ENCODE measurements at places on chromosomes 16 and 17. TPM values are rescaled to one million over a fixed set of nuclear protein-coding genes. Genes with fewer than 3 reads are reported as not detected.

The KRT33B gene
- total RNA-seq = not detected

The SAMD14 gene
- total RNA-seq = not detected

The ZNF594 gene
- 1.9 TPM for total RNA-seq

The NECAB2 gene
- total RNA-seq = 3.6 TPM

The VWA3A gene
- 0.12 TPM for total RNA-seq

The ADGRG3 gene
- not detected for total RNA-seq

The PIPOX gene
- total RNA-seq = not detected

GRCh38 chr17:17750881-17751280, 69.6 kb downstream of the RAI1 start:
- no peak for DNase-seq

- DNase-seq = peak; percentile 70
These were observed 76.3 kb downstream of the KSR1 start for GRCh38 chr17:27532269-27533263.

DNA sequence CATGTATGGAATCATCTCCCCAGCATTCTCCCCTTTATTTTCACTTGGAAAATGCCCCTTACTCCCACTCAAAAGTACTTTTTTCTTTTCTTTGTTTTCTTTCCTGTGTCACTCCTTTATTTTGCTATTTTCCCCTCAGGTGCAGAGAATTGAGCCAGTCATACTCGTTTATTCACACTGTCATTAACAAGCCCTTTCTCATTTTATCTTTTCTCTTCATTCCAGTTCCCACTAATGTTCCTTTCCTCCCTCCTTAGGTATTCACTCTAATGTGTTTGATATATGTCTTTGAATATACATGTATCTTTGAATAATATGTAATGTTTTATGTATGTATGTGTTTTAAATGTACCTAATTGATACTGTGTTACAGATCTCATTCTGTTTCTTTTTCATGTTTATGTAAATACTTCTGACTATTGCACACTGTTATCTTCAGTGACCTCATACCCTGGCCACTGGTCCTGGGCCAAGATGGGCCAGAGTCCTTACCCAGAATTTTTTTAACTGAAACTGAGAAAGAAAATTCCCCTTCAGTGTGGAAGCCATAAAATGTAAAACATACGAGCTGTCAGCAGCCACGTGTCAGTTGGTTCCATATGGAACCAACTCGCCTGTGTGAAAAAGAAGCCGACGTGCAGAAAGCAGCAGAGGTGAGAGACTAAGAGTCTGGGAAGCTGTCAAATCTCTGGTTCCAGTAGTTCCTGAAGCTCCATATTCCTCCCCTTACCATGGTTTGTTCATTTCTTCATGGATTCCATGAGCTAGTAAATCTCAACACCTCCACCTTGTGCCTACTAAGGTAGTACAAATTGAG, 5.8 kb downstream of the SRR start:
- no peak for DNase-seq

- DNase-seq = no peak
These were observed 3.3 kb downstream of the HOXB1 start for GRCh38 chr17:48527547-48527932.

DNA sequence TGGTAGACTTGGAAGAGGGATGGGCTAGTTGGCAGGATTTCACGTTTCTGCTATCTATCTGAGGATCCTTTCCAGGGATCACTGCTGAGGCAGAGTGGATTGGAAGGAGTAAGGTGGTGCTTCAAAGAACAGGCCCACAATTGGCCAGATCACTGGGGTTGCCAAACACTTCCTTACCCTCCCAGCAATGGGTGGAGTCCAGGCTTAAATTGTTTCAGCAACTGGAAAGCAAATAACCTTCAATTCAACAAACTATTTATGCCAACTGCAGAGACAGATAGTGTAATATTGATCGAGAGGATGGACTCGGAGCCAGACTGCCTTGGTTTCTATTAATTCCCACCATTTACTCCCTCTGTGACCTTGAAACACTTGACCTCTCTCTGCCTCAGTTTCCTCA, 2.1 kb downstream of the ARRB2 start:
- DNase-seq = peak; percentile 15

- no peak for DNase-seq
These were observed 30.8 kb downstream of the CDIP1 start for GRCh38 chr16:4507588-4508345.

GRCh38 chr16:49556606-49557446, 183.2 kb downstream of the C16orf78 start:
- DNase-seq = no peak

GRCh38 chr16:57514791-57515600, 21.4 kb downstream of the CCDC102A start:
- no peak for DNase-seq

DNA sequence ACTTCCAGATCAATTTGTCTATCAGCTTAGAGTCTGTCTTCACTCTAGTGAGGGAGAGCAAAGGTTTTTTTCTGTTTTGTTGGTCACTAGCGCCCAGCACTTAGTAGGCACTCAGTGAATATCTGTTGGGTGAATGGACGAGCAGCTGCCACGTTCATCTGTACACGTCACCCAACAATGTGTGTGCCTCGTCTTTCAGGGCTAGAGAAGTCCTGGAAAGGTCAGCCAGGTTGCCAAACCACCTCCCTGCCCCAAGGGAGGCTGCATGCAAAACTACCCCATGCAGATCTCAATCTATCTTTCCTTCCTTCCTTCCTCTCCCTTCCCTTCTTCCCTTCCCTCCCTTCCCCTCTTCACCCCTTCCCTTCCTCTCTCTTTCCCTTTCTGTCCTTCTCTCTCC, 340.9 kb downstream of the SOX9 start:
- peak; percentile 26 for DNase-seq

DNA sequence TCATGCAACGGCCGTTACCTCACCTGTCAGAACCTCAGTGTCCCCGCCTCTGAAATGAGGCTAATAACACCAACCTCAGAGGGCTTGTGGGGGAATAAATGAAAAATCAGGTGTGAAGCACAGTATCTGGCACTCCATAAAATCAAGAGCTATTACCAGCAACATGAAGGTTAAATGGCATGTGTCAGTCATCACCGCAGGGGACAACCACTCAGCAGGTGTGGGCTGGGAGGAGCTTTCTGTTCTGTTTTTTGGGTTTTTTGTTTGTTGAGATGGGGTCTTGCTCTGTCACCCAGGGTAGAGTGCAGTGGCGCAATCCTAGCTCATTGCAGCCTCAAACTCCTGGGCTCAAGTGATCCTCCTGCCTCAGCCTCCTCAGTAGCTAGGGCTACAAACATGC, 16.8 kb upstream of the KRT19 start:
- no peak for DNase-seq

DNA sequence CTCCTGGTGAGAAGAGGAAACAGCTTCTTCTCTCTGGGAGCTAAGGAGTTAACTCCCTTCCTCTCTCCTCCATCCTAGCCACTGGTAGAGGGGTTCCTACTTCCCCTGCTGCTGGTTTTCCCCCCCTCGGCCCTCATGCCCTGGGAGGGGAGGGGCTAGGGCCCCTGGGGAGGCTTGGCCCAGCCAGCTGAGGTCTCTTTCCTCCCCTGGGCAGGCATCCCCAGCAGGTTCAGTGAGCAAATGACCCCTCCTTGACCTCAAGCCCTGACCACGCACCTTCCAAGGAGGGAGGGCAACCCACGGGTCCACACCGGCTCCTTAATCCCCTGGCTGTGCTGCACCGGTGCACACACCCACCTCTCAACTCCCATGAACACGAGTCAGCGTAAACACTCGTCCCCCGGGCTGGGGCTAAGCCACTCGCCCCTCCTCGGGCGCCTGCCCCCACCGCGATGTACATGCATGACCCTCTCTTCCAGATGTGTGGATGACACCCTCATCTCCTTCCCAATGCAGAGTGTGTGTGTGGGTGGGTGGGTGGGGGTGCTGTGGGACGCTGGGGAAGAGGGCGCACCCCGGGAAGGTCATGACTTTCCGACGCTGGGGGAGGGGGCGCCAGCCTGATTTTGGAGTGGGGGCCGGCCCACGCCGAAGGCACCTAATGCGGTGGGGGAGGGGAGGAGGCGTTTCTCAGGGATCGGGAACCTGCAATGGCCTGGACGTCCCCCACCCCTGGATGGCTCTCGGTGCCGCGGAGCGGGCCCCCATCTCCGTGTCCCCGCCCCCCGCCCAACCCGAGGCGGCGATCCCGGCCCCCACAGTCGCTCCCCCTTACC, 33.7 kb downstream of the SRCIN1 start:
- no peak for DNase-seq

DNA sequence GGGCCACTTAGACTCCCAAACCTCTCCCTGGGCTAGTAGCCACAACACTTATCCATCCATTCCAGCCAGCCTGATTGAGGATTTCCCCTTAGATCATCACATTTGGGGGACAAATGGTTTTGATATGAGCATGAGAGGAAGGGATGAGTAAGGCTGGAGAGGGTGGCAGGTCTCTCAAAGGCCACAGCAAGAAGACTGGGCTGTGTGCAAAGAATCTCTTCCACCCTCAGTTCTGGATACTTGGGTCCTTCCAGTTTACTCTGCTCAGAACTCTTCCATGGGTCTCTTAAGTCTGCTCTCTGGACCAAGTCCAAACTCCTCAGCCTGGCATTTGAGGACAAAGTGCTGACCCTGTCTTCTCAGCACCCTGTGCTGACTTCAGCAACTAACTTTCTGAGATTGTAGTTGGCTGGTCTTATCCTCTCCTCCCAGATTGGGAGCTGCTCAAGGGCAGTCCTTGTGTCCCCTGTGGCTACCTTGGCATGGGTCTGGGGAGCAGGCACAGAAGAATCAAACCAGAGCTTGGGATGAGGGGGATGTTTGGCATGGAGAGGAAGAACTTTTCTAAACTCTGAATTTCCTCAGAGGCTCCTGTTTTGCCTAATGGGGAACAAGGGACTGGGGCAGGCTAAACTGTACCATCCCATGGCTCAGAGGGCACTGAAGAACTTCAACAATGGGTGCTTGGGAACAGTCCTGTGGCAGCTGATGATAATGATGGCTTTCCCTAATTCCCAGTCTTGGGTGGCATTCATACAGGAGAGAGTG, 3.1 kb upstream of the NFATC3 start:
- no peak for DNase-seq

DNA sequence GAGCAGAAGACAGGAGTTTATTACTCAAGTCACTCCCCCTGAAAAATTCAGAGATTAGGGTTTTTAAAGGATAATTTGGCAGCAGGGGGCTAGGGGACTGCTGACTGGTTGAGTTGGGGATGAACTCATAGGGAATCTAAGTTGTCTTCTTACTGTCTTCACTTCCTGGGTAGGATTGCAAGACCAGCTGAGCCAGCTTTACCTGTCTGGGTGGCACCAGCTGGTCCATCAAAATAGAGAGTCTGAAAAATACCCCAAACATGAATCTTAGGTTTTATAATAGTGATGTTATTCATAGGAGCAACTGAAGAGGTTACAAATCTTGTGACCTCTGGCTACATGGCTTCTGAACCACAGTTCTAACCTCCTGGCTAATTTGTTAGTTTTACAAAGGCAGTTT, 157.9 kb downstream of the PPM1E start:
- no peak for DNase-seq

DNA sequence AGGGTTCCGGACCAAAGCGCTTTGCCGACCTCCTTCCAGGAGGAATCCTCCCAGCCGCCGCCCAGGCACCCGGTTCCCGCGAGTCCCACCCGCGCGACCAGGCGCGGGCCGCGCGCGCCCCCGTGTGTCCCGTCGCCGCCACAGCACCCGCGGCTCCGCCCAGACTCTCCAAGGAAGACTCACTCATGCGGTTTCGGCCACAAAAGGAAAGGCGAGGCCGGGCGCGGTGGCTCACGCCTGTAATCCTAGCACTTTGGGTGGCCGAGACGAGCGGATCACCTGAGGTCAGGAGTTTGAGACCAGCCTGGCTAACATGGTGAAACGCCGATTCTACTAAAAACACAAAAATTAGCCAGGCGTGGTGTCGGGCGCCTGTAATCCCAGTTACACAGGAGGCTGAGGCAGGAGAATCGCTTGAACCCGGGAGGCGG, 3.5 kb upstream of the PKMYT1 start:
- peak; percentile 84 for DNase-seq

DNA sequence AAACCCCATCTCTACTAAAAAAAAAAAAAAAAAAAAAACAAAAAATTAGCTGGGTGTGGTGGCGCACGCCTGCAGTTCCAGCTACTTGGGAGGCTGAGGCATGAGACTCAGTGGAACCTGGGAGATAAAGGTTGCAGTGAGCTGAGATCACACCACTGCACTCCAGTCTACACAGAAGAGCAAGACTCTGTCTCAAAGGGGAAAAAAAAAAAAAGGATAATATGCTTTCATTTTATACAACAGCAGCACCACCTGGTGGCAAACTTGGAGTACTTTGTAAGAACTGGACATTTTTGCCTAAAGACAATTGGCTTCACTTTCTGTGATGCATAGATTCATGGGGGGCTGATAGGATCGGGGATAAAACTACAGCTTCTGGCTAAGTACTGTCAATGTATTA, 8.5 kb downstream of the CHTF8 start:
- peak; percentile 81 for DNase-seq

DNA sequence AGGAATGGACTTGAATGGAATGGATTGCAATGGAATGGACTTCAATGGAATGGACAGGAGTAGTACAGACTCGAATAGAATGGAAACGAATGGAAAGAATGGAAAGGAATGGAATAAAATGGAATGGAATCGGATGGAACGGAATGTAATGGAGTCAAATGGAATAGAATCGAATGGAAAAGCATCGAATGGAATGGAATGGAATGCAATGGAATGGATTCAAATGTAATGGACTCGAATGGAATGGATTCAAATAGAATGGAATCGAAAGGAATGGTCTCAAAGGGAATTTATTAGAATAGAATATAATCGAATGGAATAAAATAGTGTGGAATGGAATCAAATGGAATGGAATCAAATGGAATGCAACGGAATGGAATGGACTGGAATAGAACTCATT, 484.9 kb upstream of the WSB1 start:
- DNase-seq = no peak

Data from MCF 10A (cell line).